Stimulated activated CD4-positive, alpha-beta T cell treated with anti-CD3 and anti-CD28 coated beads, Interleukin-1b, Interleukin-23, amount 100 ng/mL, for 1 hour (primary cell): ENCODE measurements at places on chromosomes 5 and 9.

- DNase-seq: no peak
Observed at GRCh38 chr9:35293376-35293964, 131.7 kb downstream of the UNC13B start.

GRCh38 chr9:27468000-27468399, 56.1 kb upstream of the IFNK start:
- no peak for DNase-seq

- DNase-seq: no peak
Observed at GRCh38 chr9:86315078-86315477, 32.7 kb upstream of the ISCA1 start.

DNA sequence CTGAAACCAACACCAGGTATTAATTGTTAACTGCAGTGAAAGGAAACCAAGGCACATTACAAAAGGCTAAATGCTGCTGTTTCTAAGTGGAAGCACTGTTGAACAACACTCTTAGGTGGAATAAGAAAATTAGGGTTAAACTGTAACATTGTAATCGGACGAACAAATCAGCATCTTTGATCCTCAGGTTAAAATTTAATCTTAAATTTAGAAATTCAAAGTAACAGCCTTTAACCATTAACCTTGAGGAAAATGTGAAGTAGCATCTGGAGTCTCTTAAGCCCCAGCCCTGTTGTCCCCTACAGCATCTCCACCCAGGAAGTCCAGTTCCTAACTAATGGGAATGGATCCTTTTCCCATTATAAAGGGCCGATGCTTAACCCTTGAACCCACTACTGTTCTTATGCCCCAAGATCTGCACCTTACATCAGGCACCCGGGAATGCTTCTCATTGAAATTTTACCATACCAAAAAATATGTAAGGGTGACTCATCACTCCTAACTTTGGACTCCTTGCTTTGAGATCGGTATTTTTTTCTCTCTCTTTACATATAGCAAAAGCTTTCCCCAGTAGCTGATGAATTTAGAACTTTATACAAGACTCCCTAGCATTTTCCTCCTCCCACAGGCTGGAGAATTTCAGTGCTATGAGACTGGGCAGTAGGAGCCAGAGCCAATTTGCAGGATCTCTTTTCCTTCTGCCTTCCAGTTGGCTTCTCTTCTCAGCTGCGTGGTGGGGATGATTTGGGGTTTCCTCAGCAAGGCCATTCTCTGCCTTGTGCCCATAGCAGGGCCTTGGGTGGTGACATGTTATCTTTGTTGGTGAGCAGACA, 32.0 kb upstream of the ITGA2 start:
- no peak for DNase-seq

DNA sequence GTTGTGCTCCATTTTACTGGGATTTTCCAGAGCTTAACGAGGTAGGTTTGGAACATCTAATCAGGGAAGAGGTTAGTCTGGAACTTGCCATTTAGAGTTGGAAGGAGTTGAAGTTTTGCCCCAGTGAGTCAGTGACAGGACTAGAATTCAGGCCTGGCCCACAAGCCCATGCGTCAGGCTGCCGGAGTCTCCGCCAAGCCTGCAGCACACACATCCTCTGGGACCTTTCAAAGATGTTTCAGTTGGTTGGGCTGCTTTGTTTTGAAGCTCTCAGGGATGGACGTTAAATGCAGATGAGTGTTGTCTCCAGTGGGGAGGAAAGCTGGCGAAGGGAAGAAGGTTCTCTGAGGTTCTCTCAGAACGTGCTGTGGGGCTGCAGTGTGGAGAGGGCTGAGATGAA, 147.0 kb downstream of the PSAT1 start:
- no peak for DNase-seq

DNA sequence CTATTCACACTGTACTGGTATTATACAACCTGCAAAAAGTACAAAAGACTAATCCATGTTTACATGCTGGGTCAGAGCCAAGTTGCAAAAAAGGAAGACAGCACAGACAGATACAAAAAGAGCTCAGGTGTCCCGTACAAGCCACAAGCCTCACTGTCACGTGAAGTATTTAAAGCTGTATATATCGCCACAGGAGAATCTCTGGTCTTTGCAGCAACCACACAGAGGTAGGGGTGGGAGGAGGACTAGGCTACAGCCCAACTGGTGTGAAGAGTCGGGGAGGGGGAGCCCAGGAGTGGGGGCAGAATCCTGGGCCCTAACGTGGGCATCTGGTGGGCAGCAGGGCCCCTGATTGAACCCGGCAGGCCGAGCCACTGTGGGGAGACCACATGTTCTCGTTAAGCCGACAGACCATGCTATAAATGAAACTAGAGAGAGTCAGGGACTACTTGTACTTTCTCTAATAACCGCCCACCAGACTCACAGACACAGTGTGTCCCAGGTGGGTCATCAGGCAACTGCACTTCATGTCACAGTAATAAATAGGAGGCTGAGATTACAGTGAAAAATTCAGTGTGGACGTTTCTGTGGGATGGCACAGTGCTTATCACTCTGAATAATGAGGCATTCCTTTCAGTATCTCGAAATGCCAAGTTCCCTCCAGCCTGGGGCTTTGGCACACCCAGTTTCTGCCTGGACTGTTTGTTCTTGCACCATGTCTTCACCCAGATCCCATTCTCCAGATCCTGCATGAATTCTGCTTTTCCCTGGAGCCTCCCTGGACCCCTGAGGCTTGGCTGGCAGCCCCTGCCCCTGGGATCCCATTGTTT, 79.3 kb upstream of the SH3PXD2B start:
- DNase-seq: no peak
